ENCODE measurements at places on chromosomes 7 and 10.

DNA sequence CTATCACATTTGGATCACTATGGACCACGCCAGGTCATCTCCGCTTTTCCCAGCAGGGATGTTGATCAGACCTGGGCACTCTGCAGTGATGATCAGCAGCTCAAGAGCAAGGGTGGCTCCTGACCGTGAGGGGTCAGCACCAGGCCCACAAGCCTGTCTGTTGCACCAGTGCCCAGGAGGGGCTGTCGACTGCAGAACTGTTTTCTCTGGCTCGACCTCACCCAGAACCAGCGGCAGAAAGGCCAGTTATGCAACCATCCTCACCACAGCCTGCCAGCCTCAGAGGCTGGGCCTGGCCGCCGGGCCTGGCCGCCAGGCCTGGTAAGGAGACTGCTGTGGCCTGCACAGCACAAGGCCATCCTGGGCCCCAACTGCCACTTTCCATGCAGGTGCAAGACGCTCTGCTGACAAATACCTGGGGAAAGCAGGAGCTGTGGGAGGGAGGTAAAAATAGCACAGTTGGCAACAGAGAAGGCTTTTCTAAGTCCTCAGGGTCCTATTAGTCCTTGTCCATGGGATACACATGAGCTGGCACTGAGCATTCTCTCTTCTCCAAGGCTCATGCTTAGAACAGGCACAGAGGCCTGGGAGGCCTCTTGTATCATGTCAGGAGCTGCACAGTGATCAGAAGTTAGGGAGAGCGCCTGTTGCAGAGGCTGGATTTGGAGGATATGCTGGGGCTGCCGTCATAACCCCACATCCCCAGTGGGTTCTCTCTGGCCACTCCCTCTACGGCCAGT lies 17.5 kb downstream of the KCNMA1 start:
- DNase-seq, result no peak

DNA sequence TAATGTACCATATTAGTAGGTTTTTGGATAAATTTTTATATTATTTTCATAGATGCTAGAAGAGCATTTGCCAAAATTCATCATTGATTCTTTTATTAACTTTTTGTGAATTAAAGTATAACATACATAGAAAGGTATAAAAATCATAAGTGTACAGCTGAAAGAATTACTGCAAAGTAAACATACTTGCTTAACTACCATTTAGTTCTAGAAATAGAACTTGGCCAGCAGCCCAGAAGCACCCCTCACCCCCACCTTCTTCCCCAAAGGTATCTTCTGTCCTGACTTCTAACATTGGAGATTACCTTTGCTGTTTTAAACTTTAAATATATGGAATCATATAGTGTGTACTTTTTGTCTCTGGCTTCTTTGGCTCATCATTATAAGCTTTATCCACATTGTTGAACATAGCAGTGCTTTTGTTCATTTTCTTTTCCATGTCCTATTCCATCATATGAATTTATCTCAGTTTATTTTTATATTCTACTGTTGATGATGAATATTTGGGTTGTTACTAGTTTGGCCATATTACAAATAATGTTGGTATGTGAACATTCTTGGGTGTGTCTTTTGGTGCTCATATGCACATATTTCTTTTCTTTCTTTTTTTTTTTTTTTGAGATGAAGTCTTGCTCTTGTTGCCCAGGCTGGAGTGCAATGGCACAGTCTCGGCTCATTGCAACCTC lies 142.8 kb downstream of the ADK start:
- no peak for DNase-seq

- DNase-seq, result no peak
Measured at GRCh38 chr10:10630281-10630680, 387.4 kb upstream of the CELF2 start.

GRCh38 chr10:129604333-129605032 lies 137.4 kb downstream of the MGMT start:
- no peak for DNase-seq

- DNase-seq, result peak; percentile 74
Measured at GRCh38 chr7:65475734-65476319, 102.2 kb downstream of the ZNF92 start.

DNA sequence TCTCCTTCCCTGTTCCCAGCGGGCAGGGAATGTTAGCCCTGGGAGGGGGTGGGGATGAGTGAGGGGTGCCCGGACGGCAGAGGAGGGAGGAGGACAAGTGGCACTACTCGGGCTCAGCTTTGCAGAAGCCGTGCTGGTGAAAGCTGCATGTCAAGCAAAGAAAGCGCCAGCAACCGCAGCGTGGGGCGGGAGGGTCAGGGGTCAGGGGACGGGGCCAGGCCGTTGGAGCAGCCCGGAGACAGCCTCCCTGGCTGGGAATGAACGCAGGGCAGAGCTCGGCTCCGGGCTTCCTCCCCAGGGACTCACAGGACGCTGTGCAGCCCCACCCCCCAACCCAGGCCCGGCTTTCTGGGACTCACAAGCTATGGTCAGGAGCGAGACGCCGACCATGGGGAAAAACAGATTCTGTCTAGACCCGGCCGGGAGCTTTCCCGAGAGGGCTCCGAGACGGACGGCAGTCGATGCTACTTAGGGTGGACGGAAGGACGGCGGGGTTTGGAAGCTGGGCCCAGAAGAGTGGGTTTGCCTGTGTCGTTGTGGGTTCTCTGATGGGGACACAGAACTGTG lies 113.4 kb downstream of the VIPR2 start:
- no peak for DNase-seq

GRCh38 chr10:69573056-69573806 lies at the start of gene NEUROG3:
Gene NEUROG3 (minus strand): TSS chr10:69573422. CDS start chr10:69573043, 379 bp downstream.
- no peak for DNase-seq

DNA sequence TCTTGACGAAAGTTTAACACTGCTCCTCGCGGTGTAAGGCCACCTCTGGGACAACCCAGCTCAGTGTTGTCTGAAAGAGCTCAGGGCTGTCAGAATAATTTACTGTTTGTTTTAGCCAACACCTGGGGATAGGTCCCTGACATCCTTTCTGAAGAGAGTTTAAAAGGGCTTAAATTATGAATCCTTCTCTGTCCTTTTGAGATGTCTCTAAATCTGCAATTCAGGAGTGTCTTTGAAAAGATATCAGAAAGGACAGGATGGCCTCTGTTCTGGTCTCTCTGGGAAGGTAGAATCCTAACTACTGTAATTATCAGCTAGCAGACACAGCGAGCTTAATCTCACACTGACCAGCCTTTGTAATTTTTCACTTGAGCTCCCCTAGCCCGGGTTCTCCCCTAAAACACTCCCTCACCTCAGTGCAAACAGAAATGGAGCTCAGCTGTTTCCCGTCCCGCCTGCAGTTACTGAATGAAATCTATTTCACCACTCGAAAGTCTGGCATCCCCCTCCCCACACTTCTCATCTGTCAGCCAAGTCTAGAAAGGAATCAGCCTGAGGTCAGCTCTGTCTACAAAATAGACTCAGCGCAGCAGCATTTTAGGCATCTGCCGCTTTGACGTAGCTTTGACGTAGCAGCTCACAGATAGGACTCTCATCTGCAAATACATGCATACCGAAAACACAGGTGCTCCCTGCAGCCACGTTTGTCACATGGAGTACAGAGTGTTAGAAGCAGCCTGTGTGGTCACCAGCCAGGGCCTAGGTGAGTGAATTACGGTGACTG lies 4.8 kb downstream of the DYNC2I1 start:
- no peak for DNase-seq

DNA sequence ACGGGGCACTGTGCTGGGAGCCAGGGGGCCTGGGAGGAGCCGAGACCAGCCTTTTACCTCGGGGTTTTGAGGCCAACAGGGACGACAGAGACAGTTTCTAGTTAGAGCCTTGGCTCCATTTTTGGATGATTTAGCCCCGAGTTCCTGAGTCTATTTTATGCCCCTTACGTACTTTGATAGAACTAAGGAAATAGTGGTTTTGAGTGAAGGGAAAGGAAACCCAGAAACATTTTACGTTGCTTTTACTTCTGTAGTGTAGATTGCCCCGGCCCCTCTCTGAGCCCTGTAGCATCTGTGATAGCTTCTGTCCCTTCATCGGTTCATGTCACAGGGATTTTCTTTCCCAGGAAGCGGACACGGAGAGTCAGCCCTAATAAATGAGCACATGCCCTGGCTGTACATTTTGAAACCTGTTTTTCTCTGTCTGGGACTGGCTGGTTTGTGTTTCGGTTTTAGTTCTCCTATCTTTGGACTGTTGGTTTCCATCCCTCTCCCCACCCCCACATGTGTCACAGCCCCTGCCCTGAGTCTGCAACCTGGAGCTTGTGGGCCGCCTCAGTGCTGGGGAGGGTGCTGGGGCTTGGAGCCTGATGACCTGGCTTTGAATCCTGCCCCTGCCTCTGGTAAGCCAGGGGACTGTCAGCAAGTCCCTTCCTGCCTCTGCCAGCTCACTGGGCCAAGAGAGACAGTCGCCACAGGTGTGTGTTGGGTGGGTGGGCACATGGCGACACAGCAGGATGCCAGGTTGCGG lies 6.9 kb upstream of the ORAI2 start:
- peak; percentile 82 for DNase-seq

GRCh38 chr7:127396184-127396583 lies 3.7 kb upstream of the ZNF800 start:
- peak; percentile 53 for DNase-seq

GRCh38 chr7:18896343-18896975 lies 221.0 kb downstream of the TWIST1 start:
- no peak for DNase-seq

GRCh38 chr10:70494536-70494935 lies 16.0 kb downstream of the PALD1 start:
- DNase-seq, result no peak
